ENCODE measurements at places on chromosomes 5 and 9.

- DNase-seq: no peak
Observed at GRCh38 chr5:57653636-57654290, 171.2 kb upstream of the ACTBL2 start.

DNA sequence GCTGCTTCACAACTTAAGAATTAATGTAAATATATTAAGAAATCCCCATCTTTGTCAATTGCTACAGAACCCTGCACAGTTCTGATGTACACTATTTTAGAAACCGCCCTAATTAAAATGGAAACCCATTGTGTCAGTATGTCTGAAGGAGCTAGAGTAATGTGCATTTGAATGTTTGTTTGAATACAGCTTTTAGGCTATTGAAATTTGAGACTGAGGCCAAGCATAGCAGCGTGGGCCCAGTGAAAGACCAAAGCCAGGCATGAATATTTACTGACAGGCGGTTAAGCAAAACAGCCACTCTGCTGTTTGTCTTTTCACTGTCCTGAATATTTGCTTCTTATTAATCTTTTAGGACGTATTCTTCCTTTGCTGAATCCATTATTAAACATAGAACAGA is 252.3 kb downstream of the IZUMO3 start:
- no peak for DNase-seq

GRCh38 chr9:88954066-88954465 is 37.2 kb upstream of the S1PR3 start:
- DNase-seq: no peak

- no peak for DNase-seq
Observed at GRCh38 chr9:105187781-105188180, 56.7 kb upstream of the SLC44A1 start.

DNA sequence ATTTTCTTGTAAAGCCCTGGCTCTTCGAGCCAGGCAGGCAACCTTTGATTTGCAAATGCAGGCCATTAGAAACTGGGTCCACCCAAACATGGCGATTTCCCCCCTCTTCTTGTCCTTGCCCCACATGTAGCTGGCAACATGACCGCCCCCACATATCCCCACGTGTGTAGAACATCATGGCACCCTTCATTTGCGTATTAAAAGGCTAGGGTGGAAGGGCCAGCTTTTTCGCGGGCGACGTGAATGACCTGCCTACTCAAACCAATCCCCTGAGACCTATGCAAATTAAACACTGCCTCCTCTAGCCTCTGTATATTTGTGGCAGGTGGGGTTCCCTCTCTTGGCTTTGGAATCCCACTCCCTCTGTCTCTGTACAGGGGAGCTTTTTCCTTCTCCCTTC is 107.0 kb upstream of the CLINT1 start:
- peak; percentile 35 for DNase-seq

DNA sequence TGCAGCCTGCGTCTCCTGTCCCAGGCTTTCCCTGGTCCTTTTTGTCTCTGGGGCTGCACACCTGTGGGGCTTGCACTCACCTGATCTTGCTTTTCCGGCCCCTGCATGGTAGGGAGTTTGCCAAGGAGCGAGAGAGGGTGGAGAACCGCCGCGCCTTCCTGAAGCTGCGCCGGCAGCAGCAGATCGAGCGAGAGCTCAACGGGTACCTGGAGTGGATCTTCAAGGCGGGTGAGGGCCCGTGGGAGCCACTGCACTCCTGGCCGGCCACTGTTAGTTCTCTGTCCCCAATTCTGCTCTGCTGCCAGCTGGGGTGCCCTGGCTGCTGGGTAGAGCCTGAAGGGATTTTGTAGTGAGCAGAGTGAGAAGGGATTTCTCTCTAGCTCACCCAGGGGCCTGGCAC is 78.0 kb downstream of the CACNA1B start:
- no peak for DNase-seq

DNA sequence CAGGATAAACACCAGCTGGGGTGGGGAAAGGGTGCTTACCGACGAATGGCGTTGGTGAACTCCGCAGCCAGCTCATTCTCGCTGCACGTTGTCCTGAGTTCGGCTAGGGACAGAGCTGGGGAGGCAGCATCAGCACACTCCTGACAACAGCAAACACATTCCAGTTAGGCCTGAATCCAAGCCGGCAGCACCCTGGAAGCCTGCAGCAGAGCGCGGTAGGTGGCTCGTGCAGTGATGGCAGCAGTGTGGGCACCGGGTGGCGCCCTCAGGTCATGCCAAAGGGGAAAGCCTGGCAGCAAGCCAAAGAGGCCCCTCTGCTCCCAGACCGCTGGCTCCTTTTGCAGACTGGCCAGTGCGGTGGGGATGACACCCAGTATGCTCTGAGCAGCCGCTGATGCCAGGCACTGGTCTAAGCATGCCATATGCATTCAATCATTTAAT is 66.9 kb downstream of the DCP2 start:
- peak; percentile 81 for DNase-seq

DNA sequence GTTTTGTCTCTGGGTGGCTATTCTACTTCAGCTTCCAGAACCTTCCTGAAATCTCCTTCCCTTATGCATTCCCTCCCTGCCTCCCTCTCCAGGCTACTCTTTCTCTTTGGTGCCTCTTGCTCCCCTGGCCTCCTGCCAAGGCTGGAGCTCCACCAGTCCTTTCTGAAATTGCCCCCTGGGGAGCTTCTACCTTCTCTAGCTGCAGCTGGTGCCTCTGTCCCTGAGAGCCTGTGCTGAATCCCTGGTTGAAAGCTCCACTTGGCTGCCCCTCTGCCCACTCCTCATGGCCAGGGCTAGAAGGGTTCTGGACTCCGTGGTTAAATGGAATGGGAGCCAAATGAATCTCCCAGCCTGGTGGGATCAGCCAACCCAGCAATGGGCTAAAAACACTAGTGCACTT is 80.1 kb downstream of the COL15A1 start:
- no peak for DNase-seq

DNA sequence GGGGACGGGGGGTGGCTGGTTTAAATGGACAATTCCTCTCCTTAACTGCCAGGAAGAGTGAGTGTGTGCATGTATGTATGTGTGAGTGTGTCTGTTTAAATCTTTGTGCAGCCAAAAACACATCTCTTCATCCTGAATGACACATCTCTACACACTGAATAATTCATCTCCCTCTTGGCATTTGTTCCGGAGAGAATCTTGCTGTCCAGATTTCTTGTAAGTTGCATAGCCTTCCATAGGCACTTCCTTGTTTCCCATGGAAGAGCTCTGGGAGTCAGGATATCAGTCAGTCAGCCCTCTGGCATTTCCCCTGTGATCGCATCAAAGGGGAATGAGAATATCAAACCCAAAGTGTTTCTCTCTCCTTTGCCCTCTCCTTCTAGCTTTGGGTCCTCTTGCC is 74.7 kb downstream of the WWC1 start:
- DNase-seq: no peak

GRCh38 chr5:6178846-6179532 is 199.4 kb downstream of the MED10 start:
- DNase-seq: no peak
